ENCODE measurements at places on chromosomes 6 and 20. TPM values are rescaled to one million over a fixed set of nuclear protein-coding genes. Genes with fewer than 3 reads are reported as not detected.

The ADAM33 gene
- total RNA-seq: 0.90 TPM

- H3K27ac ChIP-seq: no peak overlapping the region
- no peaks in the 10 kb centered on the region for H3K36me3 ChIP-seq
- DNase-seq: no peak
- H3K4me3 ChIP-seq: no peak overlapping the region
- H3K27me3 ChIP-seq: no peaks in the 10 kb centered on the region
- H3K4me1 ChIP-seq: peaks cover 9% of the 10 kb centered on the region
These were observed 4.1 kb downstream of the CALHM6 start for GRCh38 chr6:116465246-116465645.

GRCh38 chr20:25576783-25577530, 8.4 kb downstream of the NINL start:
- H3K27me3 ChIP-seq: no peaks in the 10 kb centered on the region
- H3K36me3 ChIP-seq: no peaks in the 10 kb centered on the region
- peaks cover 12% of the 10 kb centered on the region for H3K4me1 ChIP-seq
- no peak overlapping the region for H3K27ac ChIP-seq

GRCh38 chr6:34816635-34817301, 24.9 kb downstream of the BLTP3A start:
- peaks cover 3% of the 10 kb centered on the region for H3K36me3 ChIP-seq
- no peak for DNase-seq
- no peak overlapping the region for H3K4me3 ChIP-seq
- no peaks in the 10 kb centered on the region for H3K27me3 ChIP-seq

DNA sequence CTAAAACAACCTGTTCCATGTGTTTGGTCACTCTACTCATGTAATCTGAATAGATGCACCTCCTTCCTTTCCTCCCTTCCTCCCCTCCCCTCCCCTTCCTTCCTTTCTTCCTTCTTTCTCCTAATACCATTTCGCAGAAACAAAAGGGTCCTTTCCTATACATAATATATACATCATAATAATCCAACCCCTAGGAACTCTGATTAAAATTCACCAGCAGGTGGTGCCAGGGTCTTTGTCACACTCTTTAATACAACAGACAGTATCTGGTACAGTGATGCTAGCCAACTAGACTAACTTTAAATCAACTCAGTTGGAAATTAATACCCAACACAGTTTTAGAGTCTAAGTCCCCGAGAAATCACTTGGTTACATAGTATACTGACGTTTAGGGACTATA, 181.2 kb upstream of the SHLD1 start:
- H3K36me3 ChIP-seq: peaks cover 28% of the 10 kb centered on the region
- H3K4me1 ChIP-seq: no peaks in the 10 kb centered on the region
- H3K27ac ChIP-seq: no peak overlapping the region
- no peaks in the 10 kb centered on the region for H3K27me3 ChIP-seq
- DNase-seq: peak; percentile 74
- H3K4me3 ChIP-seq: no peak overlapping the region

- H3K27ac ChIP-seq: peak overlapping the region; percentile 75
- peaks cover 43% of the 10 kb centered on the region for H3K27me3 ChIP-seq
- peak overlapping the region; percentile 40 for H3K4me3 ChIP-seq
- no peaks in the 10 kb centered on the region for H3K36me3 ChIP-seq
These were observed 95.3 kb upstream of the BHLHE23 start for GRCh38 chr20:63101781-63102720.

DNA sequence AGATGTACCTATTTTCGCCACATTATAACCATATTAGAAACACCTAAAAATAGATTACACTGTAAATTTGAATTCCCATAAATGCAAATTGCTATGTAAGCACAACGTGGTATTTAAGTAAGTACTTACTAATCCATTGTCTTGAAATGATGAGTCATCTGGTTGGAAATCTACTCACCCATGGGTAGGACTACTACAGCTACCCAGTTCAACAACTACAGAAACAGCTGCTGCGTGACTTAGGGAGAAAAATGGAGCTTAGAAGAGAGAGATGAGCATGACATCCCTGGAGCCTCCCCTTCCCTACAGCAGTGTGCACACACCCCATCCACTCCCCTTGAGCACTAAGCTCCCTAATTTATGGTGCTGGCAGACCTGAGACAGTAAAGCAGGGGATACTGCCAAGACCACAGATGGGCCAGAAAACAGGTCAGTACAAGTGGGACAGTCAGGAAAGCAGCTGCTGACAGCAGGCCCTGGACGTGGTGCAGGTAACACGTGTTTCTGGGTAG, 26.9 kb downstream of the RRAGD start:
- DNase-seq: no peak
- no peak overlapping the region for H3K4me3 ChIP-seq
- H3K27ac ChIP-seq: no peak overlapping the region
- H3K27me3 ChIP-seq: no peaks in the 10 kb centered on the region

All from thymus (tissue), 14 donors.